Cortex of kidney (tissue), 1 donor: ENCODE measurements at places on chromosomes 12 and 14.

DNA sequence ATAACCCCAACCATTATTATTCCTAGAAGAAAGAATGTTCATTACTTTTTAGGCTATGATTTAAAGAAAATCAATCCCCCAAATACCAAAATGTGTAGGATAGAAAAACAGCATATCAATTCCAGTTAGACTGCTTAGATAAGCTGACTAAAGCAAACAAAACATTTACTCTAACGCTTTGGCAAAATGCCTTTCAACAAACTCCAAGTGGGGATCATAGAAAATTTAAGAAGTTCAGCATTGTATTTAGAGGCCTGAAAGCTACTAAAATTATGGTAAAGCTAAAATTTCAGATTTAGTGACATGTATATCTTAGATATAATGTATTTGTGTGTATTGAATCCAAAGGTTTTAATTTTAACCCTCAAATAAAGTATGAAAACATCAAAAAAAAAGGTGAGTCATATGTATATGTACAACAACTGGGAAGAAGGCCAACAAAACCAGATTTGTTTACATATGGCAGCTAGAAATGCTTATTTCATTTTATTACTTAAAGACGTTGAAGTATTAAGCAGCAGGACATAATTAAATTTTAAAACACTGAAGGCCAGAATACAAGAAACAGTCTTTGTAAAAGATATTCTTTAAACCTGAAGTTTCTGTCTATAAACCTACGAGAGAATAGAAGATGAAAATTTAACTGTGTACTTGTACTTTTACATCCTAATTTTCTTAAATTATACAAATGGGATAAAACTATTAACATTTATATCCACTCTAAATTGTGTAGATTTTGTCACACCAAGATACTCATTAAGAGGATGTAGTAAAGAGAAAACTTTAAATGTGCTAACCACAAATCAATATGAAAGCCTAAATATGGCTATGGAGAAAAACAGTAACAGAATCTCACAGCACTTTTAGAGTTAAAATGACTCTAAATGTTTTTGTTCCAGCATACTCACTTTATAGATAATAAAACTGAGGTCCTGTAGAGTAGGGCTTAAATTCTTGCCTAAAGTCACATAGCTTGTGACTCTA is 71.4 kb downstream of the SLC41A2 start:
- DNase-seq = no peak

DNA sequence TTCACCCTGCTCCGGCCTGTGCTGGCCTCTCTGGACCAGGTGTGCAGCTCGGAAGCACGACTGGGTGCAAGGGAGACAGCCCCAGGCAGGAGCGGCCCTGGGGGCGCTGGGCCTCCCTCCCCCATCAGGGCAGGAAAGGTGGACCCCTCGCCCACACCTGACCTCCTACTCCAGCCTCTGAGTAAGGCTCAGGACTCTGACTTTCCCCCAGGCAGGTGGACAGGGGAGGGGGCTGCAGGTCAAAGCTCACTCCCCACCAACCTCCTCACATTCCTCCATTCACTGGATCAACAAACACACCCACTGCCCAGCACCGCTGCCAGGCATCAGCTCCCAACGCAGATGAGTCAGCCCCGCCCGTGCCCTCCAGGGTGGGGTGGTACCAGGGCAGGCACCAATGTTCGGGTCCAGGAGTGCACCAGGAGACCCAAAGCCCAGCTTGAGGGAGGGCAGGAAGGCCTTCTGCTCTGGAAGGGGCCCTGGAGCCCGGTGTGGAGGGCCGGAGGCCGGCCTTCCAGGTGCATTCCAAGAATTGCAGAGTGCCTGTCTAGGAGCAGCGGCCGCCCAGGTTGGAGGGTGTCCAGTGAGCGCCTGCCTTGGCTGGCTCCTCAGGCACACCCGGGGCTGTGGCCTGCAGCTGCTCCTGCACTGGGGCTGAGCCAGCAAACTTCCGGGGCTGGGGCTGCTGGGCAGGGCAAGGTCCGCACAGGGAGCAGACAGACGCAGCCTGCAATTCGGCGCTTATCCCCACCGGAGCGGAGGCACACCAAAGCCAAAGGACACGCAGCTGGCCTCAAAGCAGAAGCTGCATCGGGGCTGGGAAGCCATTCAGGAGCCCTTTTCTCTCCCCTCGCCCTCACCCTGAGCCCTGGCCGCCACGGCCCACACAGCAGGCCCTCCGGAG is 1.6 kb upstream of the INF2 start:
- DNase-seq = no peak

- DNase-seq = no peak
These were observed 776.9 kb downstream of the SLC6A15 start for GRCh38 chr12:84135586-84136279.

GRCh38 chr12:52546126-52546525 is 6.8 kb downstream of the KRT71 start:
- DNase-seq = no peak

DNA sequence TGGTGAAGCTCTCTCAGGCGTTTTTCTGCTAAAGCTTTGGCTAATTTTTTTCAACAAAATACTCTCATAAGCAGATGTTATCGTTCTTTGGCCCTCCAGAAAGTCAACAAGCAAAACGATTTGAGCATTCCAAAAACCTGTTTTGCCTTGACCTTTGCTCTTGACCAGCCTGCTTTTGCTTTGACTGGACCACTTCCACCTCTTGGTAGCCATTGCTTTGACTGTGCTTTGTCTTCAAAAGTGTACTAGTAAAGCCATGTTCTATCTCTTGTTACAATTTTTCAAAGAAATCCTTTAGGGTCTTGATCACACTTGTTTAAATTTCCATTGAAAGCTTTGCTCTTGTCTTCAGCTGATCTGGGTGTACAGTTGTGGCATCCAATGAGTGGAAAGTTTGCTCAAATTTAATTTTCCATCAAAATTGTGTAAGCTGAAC is 10.7 kb upstream of the ARID4A start:
- no peak for DNase-seq

- DNase-seq = no peak
These were observed 43.8 kb upstream of the CSRNP2 start for GRCh38 chr12:51127050-51127729.

DNA sequence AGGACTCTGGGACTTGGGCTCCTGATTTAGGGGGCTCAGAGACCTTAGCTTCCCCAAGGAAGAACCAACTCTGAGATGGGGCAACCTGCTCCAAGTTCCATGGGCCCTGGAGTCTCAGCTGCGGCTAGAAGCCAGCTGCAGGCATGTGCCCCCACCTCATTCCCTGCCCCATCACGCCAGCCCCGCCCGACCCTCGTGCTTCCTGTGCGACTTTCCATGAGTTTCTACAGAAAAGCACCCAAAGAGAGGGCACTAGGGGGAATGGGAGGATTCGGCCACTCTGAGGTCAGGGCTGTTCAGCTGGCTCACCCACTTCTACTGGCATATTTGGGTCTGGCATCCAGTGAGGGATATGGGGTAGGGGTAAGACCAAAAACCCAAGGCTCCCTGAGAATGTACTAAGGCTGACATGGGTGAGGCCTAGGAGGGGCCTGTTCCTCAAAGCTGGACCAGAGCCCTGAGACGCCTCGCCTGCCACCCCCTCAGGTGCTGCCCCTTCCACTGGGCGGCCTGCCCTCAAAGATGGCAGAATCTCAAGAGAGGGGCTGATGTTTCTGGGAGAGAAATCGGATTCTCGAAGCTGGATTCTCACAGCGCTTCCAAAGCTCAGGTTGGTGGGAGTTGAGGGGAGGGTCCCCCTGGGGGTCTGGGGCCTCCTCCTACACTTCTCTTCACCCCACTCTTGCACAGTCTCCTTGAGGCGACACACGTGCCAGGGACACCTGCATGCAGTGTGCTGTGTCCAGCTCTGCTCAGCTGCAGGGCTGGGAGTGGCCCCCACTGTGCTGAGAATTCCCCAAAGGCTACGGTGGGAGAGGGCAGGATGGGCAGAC is 22.1 kb downstream of the FAIM2 start:
- DNase-seq = no peak

DNA sequence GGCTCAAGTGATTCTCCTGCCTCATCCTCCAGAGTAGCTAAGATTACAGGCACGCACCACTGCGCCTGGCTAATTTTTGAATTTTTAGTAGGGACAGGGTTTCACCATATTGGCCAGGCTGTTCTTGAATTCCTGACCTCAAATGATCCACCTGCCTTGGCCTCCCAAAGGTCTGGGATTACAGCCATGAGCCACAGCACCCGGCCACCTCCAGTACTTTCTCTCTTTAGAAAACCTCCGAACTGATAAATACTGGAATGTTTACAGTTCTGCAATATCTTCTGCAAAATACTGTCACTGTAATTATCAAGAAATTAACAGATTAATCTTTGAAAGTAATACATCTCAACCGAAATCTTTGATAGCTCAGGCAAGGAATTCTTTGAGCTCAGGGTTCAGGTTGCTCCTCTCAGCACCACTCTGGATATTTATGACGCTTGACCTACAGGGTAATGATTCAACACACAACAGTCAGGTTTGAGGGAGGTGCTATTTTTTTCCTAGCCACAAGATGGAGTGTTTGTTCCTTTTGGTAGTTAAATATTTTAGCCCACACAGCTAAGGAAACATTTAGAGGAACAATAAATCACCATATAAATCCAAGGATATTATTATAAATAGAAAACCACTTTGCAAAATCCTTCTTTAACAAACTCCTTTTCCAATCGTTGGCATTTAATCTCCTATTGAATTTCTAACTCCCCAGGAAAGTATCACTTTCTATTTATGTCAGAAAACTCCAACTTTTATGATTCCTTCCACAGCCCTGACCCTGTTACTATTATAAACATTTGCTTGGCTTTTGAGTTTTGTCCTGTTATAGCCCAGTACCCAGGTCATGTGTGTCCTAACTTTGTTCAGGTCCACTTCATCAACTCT is 48.6 kb upstream of the GTF2A1 start:
- DNase-seq = no peak

GRCh38 chr12:19190292-19191031 is 60.9 kb downstream of the PLEKHA5 start:
- no peak for DNase-seq

GRCh38 chr14:78090864-78091263 is 79.3 kb upstream of the NRXN3 start:
- DNase-seq = no peak

DNA sequence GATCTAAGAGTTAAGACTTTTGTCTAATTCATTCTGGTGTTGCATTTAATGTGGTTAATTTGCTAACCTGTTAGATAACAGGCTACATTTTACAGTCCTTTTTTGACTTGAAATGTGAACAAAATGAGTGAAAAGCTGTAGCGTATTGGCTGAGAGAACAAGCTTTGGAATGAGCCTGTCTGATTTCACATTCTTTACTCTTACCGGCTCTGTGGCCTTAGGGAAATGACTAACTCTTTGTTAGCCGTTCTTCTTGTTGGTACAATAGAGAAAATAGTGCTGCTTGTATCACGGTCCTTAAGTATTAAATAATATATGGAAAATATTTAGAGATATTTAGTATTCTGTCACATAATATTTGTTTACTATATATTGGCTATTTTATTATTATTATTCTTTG is 1.9 kb downstream of the MNAT1 start:
- DNase-seq = no peak

- no peak for DNase-seq
These were observed 5.0 kb upstream of the SLC35F4 start for GRCh38 chr14:57870686-57871457.

- no peak for DNase-seq
These were observed 9.2 kb upstream of the KRT73 start for GRCh38 chr12:52627395-52628110.

DNA sequence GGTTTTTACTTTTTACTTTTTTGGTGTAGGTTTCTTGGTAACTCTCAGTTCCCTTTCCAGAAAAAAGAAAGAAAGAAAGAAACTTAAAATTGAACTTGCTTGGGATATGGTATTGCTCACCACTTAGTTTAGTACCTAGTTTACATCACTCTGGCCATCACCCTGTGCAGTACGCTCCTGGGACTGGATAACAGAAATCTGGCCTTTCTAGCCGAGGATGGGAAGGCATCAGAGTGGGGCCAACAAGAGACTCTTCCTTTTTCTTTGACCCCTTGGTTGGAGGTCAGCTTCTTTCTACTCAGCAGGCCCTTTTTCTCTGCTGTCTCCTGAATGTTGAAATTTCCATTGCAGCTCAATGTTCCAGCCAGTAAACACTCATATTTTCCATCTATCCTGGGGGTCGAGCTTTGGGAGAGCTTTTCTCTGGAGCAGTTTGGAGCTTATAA is 156.6 kb downstream of the TGFB3 start:
- no peak for DNase-seq

GRCh38 chr12:53324113-53324778 is 2.8 kb upstream of the AAAS start:
- DNase-seq = no peak

GRCh38 chr12:58811346-58811745 is 109.0 kb downstream of the LRIG3 start:
- no peak for DNase-seq

DNA sequence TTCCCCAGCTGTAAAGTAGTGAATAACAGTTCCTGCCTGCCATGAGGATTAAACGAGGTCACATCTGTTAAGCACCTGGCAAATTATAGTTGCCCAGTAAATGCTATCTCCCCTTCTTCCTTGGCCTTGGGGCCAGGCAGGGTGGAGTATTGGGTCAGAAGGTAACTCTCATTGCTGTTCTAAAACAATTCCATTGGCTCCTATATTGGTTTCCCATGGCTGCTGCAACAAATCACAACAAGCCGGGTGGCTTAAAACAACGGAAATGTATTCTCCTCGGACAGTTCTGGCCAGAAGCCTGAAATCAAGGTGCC is 31.9 kb downstream of the MMAB start:
- no peak for DNase-seq

- no peak for DNase-seq
These were observed 131.2 kb downstream of the SCARB1 start for GRCh38 chr12:124732275-124733075.

DNA sequence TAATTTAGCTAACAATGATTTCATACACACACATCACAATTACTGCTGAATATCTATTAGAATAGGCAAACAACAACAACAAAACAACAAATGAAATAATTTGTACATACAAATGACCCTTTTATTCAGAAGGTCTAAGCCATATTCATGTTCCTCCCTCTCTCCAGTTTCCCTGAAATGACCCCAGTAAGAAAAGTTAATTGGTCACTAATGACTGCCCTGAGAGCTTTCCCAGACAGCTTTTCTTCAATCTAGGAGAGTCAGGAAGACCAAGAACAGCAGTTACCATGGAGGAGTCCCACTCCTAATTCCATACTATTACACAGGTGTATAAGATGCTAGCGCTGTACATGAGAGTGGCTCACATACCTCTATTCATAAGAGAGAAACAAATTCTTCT is 121.2 kb upstream of the GRIP1 start:
- DNase-seq = no peak

DNA sequence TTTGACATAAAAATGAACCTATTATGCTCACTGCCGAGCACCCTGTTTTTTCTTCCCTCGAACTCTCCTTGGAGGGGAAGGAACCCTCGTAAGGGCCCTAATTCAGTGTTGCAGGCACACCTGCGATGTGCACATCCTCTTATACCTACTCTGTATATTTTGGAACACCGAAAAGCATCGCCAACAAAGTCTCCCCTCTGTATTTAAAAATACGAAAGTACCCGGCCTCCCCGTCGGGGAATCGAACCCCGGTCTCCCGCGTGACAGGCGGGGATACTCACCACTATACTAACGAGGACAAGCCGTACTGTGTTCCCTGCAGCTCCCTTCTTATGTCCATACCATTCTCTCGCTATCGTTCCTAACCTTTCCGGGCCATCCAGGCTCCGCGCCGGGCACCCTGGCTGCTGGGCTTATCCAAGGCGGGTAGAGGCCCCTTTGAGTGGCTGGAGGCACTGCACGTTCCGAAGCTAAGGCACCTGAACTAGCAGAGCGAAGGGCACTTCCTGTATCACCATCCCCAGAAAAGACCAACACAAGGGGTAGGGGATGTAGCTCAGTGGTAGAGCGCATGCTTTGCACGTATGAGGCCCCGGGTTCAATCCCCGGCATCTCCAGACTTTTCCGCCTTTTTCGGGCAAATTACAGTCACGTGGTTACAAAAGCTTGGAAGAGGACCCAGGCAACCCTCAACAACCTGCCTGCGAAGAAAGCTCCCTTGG is 25.1 kb upstream of the UBC start:
- DNase-seq = no peak
